ENCODE measurements at places on chromosomes 1 and 21.

- DNase-seq, result no peak
These were observed 39.1 kb downstream of the SYF2 start for GRCh38 chr1:25193229-25193628.

GRCh38 chr1:212368073-212368484, 46.6 kb downstream of the PACC1 start:
- DNase-seq, result peak; percentile 35

GRCh38 chr1:64251971-64252370, 48.5 kb downstream of the UBE2U start:
- DNase-seq, result no peak

GRCh38 chr1:182235604-182235951, 156.0 kb downstream of the GLUL start:
- DNase-seq, result no peak

DNA sequence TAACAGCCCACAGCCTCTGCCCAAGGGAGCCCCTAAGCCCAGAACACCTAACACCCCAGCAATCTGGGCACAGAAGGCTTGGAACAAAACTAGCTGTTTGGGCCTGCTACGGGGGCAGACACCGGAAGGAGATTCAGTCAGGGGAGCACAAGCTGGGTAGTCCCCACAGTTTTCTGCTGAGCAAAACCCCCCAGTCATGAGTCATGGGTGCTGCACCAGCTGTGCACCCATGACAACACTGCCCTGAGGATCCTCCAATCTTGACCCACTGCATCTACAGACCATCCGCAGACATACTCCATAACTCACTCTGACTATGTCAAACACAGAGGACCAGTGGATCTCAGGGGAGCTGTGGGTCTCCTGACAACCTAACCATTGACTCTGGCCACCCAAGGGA, 105.1 kb downstream of the LRIG2 start:
- no peak for DNase-seq

- DNase-seq, result no peak
These were observed 3.7 kb upstream of the ACTRT2 start for GRCh38 chr1:3017440-3018050.

Measured in stimulated activated naive B cell treated with anti-CD40 and anti-IgM and Interleukin-4, amounts not matched to agents 10 μg/mL and 1 μg/mL and 100 μg/mL, for 72 hours (primary cell).